ENCODE measurements at places on chromosomes 5 and 9.

DNA sequence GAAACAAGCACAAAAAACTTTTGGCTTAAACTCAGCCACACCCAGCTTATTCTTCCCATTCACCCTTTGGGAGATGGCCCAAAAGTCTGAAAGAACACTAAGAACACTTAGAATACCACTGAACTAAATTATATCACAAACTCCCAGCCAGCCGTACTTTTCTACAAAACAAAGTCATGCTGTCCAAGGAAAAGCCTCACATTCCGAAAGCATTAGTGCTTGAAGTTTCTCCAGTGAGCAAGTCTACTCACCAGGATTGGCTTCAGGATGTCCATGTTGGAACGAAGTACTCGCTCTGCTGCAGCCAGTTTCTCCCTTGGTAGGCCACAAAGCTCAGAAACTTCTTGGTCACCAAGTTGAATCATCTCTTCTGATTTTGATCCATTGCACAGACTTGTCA lies 69.7 kb downstream of the ABCA1 start:
- peak; percentile 48 for DNase-seq

DNA sequence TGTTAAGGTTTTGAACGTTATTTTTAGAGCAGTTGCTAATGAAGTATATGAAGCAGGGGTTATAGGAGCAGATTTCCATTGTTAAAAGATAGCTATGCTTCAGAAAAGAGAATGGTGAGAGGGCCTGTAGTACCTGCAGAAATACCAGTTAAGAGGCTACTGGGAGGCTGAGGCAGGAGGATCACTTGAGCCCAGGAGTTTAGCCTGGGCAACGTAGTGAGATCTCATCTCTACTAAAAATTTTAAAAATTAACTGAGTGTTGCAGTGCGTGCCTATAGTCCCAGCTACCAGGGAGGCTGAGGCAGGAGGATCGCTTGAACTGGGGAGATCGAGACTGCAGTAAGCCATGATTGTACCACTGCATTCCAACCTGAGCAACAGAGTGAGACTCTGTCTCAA lies 148.8 kb downstream of the ZCCHC7 start:
- DNase-seq: no peak

DNA sequence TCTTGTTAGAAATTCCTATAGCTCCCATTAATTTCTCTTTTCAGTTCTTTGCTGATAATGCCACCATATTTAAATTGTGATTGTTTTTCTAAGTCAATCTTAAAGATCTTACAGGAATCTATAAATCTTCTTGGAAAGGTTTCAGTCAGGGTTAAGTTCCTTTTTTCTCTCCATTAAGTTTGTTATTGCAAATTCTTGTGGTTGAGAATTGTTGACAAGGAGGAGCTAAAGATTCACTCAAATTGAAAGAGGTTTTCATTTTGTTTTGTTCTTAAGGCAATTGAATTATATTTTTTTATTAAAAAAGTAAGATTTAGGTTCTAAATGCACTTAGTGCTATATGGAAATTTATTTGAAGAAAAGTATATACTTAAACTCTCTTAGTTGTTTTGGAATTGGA lies 213.4 kb downstream of the PRR16 start:
- DNase-seq: no peak

DNA sequence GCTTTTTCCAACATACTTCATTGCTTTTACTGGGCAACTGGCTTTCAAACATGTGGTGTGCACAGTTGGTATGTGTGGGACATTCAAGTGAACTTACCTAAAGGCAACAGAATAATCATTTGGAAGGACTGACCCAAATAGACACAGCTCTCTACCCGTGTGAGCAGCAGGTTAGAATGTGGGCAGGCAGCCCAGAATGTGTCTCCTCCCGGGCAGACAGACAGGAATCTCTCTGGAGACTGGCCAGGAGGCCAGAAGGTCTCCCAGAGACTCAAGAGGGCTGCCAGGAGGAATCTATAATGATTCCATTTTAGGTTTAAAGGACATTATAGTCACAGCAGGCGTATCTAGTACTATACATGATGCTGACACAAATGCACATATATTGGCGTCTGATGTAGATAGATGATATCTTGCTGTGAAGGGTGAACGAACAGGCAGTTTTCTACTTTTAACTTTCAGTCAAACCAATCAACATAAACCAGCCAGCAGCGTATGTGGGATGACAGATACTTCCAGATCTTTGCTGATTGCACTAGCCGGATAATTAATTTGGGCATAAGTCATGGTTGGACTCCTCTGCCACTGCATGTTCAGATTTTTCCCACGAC lies 297.4 kb upstream of the ZNF608 start:
- DNase-seq: peak; percentile 89

- DNase-seq: peak; percentile 45
These were observed 52.5 kb downstream of the RPS23 start for GRCh38 chr5:82225525-82226172.

- DNase-seq: no peak
These were observed 111.9 kb downstream of the FBN2 start for GRCh38 chr5:128426090-128426534.

- no peak for DNase-seq
These were observed 9.0 kb downstream of the CREBRF start for GRCh38 chr5:173065155-173065554.

DNA sequence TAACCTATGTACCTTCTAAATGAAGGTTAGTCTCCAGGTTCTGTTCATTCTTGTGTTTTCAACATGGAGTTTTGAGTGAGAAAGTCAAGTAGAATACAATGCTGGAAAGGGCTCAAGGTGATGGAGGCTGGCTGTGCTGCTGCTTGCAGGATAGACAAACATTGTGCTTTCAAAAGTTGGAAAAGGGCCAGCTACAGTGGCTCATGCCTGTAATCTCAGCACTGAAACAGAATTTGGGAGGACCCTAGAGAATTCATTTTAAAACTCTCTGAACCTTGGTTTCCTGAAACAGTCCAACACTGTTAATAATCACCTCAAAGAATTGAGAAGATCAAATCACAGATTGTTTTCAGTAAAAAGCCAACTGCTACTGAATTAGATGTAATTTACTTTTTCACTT lies 15.4 kb upstream of the IARS1 start:
- no peak for DNase-seq

DNA sequence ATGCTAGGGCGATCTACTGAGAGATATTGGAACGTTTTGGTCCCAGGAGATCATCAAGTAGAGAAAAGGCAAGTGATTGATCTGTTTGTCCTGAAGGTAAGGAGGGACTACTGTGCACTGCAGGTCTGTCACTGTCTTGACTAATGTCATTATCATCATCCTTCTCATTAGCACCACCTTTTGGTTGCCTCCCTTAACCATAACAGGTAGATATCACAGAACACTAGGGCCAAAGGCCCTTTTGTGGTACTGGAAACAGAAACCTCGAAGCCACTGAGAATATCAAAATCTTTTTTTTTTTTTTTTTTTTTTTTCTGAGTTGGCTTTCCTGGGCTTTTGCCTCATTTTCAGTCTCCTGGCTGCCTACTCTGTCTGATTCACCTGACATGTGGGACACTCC lies 134.0 kb downstream of the KCTD16 start:
- no peak for DNase-seq

DNA sequence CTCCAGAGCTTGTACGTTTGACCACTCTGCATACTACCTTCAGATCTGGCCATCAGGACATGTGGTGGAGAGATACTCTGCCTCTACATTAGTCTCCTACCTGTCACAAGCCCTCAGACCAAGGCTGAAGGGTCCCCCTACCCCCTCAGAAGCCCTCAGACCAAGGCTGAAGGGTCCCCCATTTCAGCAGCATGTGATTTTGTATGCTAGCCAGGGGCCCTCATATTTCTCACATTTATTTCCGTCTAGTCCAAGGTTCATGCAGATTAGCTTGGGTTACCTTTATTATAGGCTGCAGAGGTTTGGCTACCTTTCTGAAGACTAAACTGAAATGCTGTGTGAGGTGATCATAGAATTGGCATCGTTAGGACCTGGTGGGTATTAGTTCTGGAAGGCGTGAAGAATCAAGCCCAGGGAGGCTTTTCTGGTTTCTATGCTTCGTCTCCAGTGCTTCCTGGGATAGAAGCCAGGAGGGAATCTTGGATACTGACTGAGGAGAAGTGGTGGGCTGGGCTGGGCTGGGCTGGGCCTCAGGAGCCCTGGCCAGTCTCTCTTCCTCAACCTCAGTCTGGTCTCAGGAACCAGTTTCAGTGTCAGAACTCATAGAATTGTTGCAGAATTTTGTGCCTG lies 2.8 kb downstream of the SMIM32 start:
- no peak for DNase-seq

DNA sequence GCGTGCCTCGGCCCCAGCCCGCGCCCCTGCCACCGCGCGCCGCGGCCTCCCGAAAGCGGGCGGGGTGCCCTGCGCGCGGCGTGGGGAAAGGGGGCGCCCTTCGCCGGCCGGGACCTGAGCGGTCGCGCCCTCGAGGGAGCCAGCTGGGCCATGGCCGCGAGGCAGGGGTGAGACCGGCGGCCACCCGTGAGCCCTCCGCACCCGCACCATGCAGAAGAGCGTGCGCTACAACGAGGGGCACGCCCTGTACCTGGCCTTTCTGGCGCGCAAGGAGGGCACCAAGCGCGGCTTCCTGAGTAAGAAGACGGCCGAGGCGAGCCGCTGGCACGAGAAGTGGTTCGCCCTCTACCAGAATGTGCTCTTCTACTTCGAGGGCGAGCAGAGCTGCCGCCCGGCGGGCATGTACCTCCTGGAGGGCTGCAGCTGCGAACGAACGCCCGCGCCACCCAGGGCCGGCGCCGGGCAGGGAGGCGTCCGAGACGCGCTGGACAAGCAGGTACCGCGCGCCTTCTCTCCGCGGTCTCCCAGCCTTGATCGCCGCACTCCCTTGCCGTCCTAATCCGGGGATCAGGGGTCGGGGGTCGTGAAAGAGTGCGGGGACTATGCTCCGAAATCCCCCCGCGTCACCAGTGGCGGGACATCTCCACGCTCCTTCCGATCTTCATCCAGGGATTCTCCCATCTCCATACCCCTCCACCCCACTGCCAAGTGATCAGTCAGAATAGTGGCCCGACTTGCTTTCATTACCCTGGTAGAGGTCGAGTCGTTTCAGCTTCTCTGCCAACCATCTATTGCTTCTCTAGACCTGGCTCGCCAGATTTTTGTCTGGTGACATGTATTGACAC lies 590 bp downstream of the RASGRF2 start:
- DNase-seq: peak; percentile 53

DNA sequence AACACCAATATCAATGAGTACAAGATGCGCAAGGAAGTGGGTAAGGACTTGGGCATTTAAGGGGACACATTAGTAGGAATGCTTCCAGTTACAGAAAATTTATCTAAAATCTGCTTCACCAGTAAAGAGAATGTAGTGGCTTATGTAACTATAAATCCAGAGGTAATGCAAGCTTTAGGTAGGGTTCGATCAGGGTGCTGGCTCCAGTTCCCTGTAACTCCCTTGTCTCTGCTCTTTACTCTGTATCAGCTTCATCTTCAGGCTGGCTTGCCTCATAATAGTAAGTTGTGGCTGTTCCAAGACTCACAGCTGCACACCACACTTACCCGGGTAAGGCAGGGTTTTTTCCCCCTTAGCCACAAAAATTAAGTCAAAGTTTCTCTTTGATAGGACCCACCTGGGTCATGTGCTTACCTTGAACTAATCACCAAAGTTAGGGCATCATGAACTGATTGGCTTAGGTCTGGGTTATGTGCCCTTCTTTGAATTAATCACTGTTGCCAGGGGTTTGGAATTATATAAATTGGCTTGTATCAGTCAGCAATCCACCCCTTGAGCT lies 35.5 kb downstream of the ARHGEF37 start:
- no peak for DNase-seq

DNA sequence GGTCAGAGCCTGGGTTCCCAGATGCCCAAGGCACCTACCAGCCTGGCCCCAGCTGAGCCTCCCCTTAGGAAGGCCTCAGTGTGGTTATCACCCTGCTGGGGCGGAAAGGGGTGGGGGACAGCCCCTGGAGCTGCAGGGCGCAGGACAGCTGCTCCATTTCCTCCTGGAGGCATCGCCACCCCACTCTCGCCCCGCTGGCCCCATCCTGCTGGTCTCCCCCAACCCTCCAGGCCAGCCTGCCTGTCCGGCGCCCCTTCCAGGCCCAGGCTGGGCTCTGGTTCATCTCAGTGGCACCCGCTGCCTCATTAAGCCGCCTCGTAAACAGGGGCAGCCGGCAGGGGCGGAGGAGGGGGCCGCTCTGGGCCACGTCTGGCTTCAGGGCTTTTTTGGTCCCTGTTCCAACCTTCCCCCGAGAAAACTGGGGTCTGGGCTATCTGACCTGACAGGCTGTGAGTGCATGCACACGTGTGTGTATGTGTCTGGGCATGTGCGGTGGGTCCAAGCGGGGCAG lies 30.8 kb upstream of the ENHO start:
- no peak for DNase-seq

GRCh38 chr5:16957304-16958196 lies 21.5 kb upstream of the MYO10 start:
- peak; percentile 23 for DNase-seq

GRCh38 chr9:20526500-20527319 lies 95.6 kb downstream of the MLLT3 start:
- DNase-seq: no peak

- no peak for DNase-seq
These were observed 5.1 kb upstream of the GMCL2 start for GRCh38 chr5:178192244-178192643.

DNA sequence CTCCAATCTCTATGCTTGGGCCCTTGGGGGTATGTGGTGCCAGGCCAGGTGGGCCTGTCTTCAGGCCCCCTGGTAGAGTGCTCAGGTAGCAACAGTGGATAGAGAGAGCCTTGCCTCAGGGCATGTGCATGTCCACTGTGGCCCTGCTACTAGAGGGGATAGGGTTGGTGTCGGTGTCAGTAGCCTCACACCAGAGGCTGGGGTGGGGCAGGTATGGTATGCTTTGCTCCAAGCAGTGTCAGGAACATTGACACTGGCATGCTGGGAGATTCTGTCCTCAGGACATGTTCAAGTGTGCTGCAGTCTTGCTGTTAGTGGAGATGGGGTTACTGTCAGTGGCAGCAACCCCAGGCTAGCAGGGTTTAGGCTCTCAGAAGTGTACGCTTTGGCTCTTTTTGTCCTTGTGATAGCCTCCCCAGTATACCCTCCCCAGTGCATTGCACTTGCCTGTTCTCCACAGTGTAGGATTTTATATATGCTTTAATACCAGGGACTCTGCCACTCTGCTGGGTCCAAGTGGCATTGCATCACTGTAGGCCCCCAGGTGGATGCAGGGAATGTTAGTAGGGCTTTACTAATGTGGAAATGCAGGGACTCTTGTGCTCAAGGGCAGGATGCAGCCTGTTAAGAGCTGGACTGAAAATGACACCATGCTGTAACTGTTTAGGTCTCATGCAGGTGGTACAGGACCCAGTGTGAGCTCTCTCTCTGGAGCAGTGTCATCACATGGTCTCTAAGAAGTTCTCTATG lies 21.6 kb downstream of the RIC1 start:
- no peak for DNase-seq

DNA sequence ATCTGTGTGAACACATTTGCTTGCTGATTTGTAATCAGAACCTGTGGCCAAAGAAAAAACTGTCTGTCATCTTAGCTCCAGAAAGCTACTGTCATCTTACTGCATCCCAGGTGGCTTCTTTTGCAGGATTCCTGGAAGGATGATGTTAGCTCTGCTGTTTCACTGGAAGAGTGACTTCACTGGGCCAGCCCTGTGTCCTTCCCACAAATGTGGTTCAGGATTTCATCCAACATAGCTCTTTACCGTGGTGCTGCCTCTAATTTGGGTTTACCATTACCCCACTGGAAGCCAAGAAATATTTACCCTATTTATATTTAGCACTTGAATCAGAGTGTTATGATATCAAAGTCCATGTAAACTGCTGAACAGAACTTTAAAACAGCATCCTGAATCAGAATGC lies 501.0 kb downstream of the GADD45G start:
- peak; percentile 41 for DNase-seq

- DNase-seq: no peak
These were observed 45.0 kb downstream of the COL23A1 start for GRCh38 chr5:178545176-178545575.

GRCh38 chr9:107760469-107761242 lies 271.1 kb upstream of the KLF4 start:
- DNase-seq: no peak

All from muscle of back (tissue), 13 donors.